ENCODE measurements at places on chromosomes 2 and 18. TPM values are rescaled to one million over a fixed set of nuclear protein-coding genes. Genes with fewer than 3 reads are reported as not detected.

DNA sequence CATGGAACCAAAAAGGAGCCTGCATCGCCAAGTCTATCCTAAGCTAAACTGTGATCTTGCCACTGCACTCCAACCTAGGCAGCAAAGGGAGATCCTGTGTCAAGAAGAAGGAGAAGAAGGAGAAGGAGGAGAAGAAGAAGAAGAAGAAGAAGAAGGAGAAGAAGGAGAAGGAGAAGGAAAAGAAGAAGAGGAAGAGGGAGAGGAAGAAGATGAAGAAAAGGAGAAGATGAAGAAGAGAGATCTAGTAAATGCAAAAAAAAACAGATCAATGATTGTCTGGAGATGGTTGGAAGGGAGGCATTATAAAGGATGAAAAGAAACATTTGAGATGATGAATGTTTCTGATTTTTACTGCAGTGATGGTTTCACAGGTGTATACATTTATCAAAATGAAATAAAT, 1629.0 kb upstream of the PIK3C3 start:
- no peak for DNase-seq
- no peaks in the 10 kb centered on the region for H3K36me3 ChIP-seq
- H3K27me3 ChIP-seq: no peaks in the 10 kb centered on the region

PCGF1 gene
- total RNA-seq: 16.6 TPM

DNA sequence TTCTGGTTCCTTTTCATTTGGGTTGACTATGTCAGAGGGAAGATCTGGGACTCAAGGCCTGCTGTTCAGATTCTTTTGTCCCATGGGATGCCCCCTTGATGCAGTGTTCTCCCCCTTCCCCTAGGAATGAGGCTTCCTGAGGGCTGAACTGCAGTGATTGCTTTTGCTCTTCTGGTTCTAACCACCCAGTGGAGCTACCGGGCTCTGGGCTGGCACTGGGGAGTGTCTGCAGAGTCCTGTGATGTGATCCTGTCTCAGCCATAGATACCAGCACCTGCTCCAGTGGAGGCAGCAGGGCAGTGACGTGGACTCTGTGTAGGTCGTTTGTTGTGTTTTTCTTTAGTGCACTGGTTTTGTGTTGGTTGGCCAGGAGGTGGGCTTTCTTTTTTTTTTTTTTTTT, 32.1 kb upstream of the RHOB start:
- DNase-seq: no peak

- DNase-seq: no peak
- peak overlapping the region; percentile 61 for H3K4me3 ChIP-seq
- no peaks in the 10 kb centered on the region for H3K36me3 ChIP-seq
These were observed 3.7 kb downstream of the NFATC1 start for GRCh38 chr18:79399275-79400081.

SERPINB10 gene
- 0.06 TPM for total RNA-seq

TTN gene
- 45.2 TPM for total RNA-seq

NEU4 gene
- total RNA-seq: 1.0 TPM

DNA sequence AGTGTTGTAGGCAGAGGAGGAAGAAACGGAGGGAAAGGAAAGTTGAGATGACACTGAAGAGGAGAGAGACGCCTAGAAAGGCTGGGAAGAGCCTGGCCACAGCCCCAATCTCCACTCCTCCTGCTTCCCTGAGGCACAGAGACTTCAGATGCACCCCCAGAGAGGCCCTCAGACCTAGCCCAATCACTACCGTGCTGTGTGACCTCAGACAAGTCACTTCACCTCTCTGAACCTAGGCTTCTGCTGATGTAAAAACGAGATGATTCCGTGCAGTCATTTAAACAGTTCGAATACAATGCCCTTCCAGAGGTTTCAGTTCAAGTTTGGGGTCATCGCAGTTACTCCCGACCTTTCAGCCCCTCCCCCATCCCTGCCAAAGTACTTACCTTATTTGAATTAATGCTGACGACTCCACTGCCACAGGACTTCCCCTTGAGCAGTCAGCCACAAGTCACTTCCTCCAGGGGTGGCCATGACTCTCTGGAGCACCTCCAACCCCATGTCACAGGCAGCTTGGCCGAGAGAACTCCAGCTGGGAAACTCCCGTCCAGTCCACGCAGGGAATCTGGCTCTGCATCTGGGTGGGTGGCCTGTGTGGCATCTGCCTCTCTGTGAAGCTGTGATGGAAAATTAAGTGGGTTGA, 105.2 kb upstream of the ID2 start:
- DNase-seq: peak; percentile 72
- H3K4me3 ChIP-seq: no peak overlapping the region
- H3K4me1 ChIP-seq: peaks cover 60% of the 10 kb centered on the region
- H3K27me3 ChIP-seq: no peaks in the 10 kb centered on the region

DNA sequence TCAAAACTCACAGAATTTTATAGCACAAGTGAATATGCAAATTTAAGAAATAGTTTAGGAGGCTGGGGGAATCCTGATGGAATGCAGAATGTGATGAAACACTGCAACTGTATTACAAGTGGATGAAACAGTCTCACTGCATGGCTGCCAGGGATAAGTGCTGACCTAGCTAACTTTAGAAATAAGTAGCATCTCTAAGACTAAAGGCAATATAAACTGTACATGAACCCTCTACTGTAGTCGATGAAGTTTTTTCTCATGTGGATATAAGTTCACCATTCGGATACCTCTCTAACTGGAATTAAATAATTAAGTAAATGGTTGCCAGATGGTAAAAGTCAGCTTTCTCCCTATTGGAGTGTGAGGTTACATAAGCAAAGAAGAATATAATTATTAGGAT, 777.8 kb upstream of the RAB6C start:
- H3K4me3 ChIP-seq: no peak overlapping the region
- DNase-seq: no peak
- H3K36me3 ChIP-seq: no peaks in the 10 kb centered on the region
- no peaks in the 10 kb centered on the region for H3K4me1 ChIP-seq

DNA sequence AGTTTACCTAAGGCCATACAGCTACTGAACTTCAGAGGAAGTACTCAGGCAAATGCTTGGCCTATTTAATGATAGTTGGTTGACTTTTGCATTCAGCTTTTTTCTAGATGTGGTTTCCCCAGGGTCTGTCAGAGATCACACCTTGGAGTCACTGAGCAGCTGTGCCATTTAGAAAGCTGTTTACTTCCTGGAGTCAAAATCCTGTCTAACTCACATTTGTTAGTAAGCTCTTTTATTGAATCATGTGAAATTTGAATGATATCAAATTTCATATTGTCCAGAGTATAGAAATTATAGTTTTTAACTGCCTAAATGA, 7.6 kb upstream of the TRIB2 start:
- H3K4me3 ChIP-seq: no peak overlapping the region
- no peak for DNase-seq
- no peaks in the 10 kb centered on the region for H3K36me3 ChIP-seq
- H3K27ac ChIP-seq: no peak overlapping the region

DNA sequence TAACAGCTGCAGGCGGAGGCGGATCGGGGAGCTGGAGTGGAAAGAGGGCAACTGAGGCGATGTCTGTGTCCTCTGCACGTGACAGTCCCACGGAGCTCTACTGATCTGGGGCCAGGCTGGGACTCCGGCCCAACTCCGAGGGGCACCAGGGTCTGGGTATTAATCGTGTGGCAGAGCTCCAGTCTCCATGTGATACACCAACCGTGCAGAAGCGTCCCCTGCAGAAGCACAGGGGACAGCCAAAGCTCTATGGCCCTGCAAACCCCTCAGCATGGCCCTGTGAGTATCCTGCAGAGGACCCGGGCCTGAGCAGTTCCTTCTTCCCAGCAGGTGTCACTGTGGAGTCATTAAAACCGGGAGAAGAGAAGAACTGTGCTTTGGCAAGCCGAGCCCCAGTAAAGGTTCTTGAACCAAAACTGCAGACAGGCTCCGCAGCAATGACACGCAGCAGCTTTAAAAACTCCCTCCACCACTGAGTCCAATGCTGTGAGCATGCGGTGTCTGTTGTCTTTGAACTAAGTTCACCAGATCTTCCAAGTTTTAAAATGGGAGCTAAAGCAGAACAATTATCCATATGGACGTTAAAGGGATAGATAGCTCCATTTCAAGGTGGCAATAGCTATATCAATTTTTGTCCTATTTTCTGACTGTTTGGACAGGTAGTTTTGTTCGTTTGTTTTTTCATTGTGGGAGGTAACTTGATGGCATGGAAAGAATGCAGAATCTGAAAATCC, 79.4 kb downstream of the TMEM182 start:
- DNase-seq: peak; percentile 67
- H3K27ac ChIP-seq: no peak overlapping the region
- H3K4me1 ChIP-seq: no peaks in the 10 kb centered on the region
- H3K4me3 ChIP-seq: no peak overlapping the region
- no peaks in the 10 kb centered on the region for H3K27me3 ChIP-seq

DNA sequence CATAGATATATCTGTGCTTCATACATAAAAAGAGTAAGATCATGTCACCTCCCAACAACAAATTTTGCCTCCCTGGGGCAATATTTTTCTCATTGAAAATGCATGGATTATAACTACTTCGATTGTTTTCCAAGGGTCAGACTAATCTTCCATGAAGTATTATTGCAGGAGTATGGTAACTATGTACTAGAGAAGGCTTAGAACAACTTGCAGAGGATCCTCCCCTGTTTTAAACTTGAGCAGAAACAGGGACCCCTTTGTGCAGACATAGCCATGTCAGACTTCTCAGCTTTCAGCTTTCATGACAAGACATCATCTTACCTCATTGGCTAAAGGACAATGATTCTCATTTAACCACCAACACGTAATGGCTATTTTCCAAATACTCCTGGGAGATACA, 13.2 kb upstream of the RAB27B start:
- H3K4me1 ChIP-seq: no peaks in the 10 kb centered on the region
- no peak overlapping the region for H3K4me3 ChIP-seq
- no peaks in the 10 kb centered on the region for H3K27me3 ChIP-seq
- H3K36me3 ChIP-seq: no peaks in the 10 kb centered on the region

SERPINB3 gene
- not detected for total RNA-seq

GRCh38 chr2:224173210-224173609, 134.1 kb upstream of the SERPINE2 start:
- H3K36me3 ChIP-seq: no peaks in the 10 kb centered on the region
- no peaks in the 10 kb centered on the region for H3K27me3 ChIP-seq
- no peaks in the 10 kb centered on the region for H3K4me1 ChIP-seq
- no peak for DNase-seq
- H3K27ac ChIP-seq: no peak overlapping the region

- H3K4me1 ChIP-seq: no peaks in the 10 kb centered on the region
- no peaks in the 10 kb centered on the region for H3K27me3 ChIP-seq
- no peaks in the 10 kb centered on the region for H3K36me3 ChIP-seq
- no peak overlapping the region for H3K27ac ChIP-seq
- no peak overlapping the region for H3K4me3 ChIP-seq
These were observed 13.5 kb downstream of the GPR39 start for GRCh38 chr2:132429941-132430573.

DNA sequence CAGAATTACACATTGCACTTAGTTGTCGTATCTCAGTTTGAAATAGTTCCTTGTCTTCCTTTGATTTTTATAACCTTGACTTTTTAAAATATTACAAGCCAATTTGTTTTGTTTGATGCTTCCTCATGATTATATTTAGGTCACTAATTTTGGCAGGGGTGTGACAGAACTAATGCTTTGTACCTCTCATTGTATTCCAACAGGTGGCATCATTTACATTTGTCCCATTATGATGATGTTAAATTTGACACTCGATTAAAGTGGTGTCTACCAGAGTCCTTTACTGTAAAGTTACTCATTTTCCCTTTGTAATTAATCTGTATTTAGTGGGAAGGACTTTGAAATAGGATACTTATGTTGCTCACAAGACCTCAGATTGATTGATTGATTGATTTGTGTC, 21.5 kb upstream of the MFSD2B start:
- H3K36me3 ChIP-seq: no peaks in the 10 kb centered on the region
- no peak overlapping the region for H3K4me3 ChIP-seq
- H3K27me3 ChIP-seq: no peaks in the 10 kb centered on the region
- H3K27ac ChIP-seq: no peak overlapping the region
- no peak for DNase-seq
- H3K4me1 ChIP-seq: no peaks in the 10 kb centered on the region

GRCh38 chr2:203301667-203302066, 26.5 kb upstream of the ABI2 start:
- H3K27ac ChIP-seq: no peak overlapping the region
- H3K4me1 ChIP-seq: no peaks in the 10 kb centered on the region
- no peak overlapping the region for H3K4me3 ChIP-seq
- DNase-seq: no peak
- H3K27me3 ChIP-seq: no peaks in the 10 kb centered on the region

MAPK4 gene
- total RNA-seq: 18.0 TPM

CYP27C1 gene
- 0.11 TPM for total RNA-seq

DNA sequence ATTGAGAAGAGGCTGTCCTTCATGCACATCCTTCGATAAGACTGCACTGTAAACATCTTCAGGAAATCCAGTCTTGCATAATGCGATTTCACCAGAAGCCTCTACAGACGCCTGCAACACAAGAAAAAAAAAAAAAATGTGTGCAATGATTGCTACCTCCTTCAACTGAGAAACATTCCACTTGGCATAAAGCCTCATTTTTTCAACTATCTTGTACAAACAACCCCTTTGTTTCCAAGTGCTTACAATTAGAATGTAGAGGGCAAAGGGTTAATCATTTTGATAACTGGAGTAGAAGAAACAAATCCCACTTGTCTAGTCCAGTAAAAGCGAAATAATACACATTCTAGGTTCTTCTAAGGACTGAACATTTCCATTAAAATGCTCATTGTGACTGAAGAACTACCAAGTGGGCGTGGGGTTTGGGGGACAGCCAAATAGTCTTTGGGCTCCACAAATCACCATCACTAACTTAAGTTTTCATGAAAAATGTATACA, 29.2 kb downstream of the CDH2 start:
- H3K4me3 ChIP-seq: no peak overlapping the region
- no peaks in the 10 kb centered on the region for H3K27me3 ChIP-seq
- DNase-seq: no peak
- no peaks in the 10 kb centered on the region for H3K4me1 ChIP-seq

CYTIP gene
- 0.72 TPM for total RNA-seq

DNA sequence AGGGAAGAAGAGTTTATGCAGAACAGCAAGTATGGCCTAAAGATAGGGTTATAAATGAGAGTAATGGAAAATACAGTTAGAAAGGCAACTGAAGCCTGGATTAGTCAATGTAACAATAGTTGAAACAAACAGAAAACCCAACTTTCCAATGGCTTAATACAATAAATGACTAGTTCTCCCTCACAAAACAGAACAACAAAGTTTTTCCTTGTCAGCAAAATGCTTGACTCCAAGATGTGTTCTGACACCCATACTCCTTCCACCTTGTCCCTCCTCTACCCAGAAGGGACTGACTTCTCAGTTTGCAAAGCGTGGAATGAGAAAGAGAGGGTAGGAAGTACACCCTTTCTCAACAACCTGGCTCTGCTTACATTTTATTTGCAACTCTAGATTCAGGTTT, 191.4 kb upstream of the OSR1 start:
- no peak overlapping the region for H3K4me3 ChIP-seq
- DNase-seq: no peak
- no peak overlapping the region for H3K27ac ChIP-seq
- no peaks in the 10 kb centered on the region for H3K4me1 ChIP-seq
- no peaks in the 10 kb centered on the region for H3K27me3 ChIP-seq

GRCh38 chr2:162297925-162298552, 20.4 kb downstream of the IFIH1 start:
- DNase-seq: peak; percentile 88
- H3K4me3 ChIP-seq: no peak overlapping the region
- no peak overlapping the region for H3K27ac ChIP-seq

Measured in adrenal gland (tissue), 19 donors.